ENCODE measurements at places on chromosomes 16 and 17.
A peak's percentile ranks its signal among the peaks of the same experiment; 100 is the strongest.

DNA sequence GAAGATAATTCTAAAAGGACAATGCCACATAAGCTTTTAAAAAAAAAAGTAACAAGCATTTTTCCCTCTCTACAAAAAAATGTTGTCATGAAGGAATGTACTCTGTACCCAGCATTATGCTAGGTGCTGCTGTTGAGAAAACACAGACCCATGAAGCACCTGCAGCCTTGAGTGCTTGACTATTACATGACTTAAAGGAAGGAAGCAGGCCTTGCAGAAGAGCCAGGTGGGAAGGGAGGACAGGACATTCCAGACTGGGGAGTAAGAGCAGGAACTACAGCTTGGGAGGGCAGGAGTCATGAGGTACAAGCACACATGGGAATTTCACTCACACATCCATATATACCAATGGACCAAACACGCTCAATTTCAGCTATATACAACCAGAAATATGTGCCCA lies 3.8 kb downstream of the MYO1D start:
- DNase-seq: no peak

GRCh38 chr17:9937901-9938300 lies 32.8 kb upstream of the RCVRN start:
- DNase-seq: no peak

- DNase-seq: no peak
Measured at GRCh38 chr16:4594433-4595410, 20.0 kb downstream of the UBALD1 start.

GRCh38 chr16:31876951-31877828 lies 3.6 kb downstream of the ZNF267 start:
- peak; percentile 74 for DNase-seq

DNA sequence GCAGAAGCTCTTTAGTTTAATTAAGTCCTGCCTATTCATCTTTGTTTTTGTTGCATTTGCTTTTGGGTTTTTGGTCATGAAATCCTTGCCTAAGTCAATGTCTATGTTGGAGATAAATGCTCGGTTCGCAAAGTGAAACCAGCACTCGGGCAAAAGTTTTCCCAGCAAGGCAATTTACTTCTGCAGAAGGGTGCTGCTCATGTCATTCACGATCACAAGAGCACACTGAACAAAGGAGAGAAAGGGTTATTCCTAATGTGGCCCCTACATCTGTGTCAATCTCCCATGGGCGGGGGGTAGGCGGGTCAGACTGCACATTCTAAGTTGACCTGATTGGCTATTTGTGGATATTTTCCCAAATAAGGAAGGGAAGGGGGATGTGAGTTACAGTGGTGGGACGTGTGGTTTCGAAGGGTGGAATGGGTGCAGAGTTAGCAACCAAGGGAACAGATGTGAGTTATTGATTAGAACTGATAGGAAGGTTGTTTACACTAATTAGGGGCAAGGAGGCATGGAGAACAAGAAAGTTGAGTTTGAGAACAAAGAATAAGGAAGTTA lies 23.0 kb downstream of the ATF7IP2 start:
- DNase-seq: no peak

DNA sequence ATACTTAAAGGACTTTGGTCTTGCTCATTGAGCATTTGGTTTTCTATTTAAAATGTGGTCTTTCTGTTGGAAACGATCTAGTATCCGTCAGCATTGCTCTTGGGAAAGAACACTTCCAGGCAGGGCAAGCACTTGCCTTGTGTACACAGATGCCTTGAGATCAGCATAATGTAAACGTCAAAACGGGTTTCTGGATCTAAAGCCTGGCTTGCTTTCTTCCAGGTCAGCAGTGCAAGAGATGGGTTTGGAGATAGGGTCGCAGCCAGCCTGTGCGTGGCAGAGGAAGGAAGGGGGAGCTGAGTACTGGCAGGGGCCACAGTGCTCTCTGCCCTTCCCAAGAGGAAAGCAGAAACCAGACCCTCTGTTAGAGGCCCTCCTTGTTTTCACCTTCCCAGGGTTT lies 175.5 kb downstream of the LGALS9B start:
- no peak for DNase-seq

- peak; percentile 18 for DNase-seq
Measured at GRCh38 chr16:81940781-81941560, 70.3 kb downstream of the SDR42E1 start.

GRCh38 chr16:58417600-58417999 lies 25.3 kb downstream of the GINS3 start:
- no peak for DNase-seq

- peak; percentile 23 for DNase-seq
Measured at GRCh38 chr16:73047536-73048291, at the start of gene ZFHX3. TSS of gene ZFHX3 (minus strand) at chr16:73048128. CDS start at chr16:72960145, 87,983 bp downstream.

DNA sequence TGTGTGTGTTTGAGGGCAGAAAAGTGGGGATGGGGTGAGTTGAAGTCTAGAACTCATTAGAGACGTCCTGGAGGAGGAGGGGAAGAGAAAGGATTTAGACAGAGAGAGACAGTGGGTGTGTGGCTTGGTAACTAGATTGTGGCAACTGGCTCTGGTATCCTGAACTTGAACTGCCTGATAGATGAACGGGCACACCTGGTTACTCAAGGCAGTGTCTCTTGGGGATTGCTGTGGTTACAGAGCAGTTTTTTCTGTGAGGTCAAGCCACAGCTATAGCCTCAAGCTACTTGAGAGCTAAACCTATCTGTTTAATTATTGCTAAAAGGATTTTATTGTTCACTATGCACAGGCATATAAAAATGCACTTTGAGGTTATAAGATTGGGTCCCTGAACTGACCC lies 29.8 kb upstream of the MYH2 start:
- DNase-seq: no peak

Data from activated CD4-positive, alpha-beta memory T cell treated with anti-CD3 and anti-CD28 coated beads for 36 hours (primary cell).